ENCODE measurements at places on chromosomes 11 and 22. TPM values are rescaled to one million over a fixed set of nuclear protein-coding genes. Genes with fewer than 3 reads are reported as not detected.

DNA sequence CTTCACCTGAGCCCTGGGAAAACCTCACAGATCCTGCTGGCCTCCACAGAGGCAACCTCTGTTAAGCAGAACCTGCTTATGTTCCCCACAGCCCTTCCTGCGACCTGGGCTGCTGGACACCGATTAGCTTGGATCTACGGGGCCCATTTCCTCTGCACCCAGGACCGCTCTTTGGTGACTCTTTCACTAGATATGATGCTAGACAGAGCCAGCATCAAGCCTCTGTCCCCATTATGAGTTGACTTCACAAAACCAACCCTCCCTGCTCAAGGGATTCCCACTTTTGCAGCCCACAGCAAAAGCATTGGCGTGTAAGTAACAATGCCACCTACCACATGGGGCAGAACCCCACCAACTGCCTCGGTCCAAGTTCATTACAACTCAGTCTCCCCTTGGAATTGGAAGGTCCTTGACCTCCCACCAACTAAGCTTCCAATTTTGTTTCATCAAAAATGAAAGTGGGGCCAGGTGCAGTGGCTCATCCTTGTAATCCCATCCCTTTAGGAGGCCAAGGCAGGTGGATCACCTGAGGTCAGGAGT, 15.2 kb upstream of the TMPRSS4 start:
- DNase-seq = no peak

SUSD2 gene
- total RNA-seq = 0.75 TPM

DNA sequence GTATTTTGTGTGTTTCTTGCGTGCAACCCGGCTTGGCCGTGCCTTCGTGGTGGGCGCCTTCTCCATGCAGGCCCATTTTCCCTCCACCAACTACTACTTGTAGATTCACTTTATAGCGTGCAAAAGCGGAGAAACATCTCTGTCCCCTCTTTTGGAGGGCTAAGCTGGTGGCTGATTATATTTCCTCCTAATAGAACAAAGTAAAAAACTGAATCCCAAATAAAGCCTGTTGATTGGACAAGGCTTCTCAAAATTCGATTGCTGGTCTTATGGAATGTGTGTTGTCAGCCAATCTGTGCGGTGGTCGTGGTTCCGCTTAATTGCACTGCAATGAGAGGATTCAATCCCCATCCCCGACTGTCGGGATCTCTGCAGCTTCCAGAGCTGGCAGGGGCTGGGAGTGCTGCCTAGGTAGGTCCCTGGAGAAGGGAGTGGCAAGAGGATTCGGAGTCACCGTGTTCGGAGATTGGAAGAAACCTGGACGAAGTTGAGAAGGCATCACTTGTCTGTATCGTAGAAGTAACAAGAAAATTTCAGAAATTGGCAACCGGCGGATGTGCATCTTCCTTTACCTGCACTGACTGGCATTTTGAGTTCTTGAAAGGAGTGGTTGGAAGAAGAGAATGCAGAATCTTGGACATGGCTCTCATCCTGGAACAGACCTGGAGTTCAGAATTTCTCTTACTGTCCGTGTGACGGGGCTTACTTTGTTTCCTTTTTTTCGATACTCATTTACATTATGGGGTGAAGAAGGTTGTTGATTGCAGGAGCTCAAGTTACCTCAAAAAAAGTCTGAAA, 1.1 kb downstream of the HMGXB4 start:
- DNase-seq = no peak

DNA sequence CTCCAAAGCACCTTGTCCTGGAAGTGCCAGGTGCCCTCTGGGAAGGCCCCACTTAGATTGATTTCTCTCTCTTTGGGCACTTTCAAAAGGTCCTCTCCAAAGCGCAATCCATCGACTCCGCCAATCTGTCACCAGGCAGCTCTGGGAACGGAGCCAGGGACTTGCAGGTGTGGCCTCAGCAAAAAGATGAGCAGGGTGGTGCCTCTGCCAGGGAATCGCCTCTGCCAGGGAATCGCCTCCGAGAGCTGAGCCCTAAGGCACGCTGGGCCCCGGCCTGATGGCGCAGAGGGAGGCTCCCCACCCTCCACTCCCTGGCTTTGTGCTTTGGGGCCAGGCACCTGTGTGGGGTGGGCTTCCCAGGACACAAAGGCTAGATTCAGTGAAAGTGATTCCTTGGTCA, 1391.3 kb downstream of the TBC1D22A start:
- no peak for DNase-seq

SLC22A9 gene
- not detected for total RNA-seq

- peak; percentile 60 for DNase-seq
Measured at GRCh38 chr11:126561327-126561893, 205.9 kb downstream of the ST3GAL4 start.

Data from progenitor cell of endocrine pancreas (in vitro differentiated cells).